ENCODE measurements at places on chromosomes 6 and 20.

GRCh38 chr6:138986578-138986977, 1.5 kb downstream of the REPS1 start:
- peak; percentile 59 for DNase-seq

GRCh38 chr6:142645663-142646062, 299.3 kb downstream of the HIVEP2 start:
- no peak for DNase-seq

GRCh38 chr20:44034965-44035635, 120.4 kb downstream of the TOX2 start:
- no peak for DNase-seq

DNA sequence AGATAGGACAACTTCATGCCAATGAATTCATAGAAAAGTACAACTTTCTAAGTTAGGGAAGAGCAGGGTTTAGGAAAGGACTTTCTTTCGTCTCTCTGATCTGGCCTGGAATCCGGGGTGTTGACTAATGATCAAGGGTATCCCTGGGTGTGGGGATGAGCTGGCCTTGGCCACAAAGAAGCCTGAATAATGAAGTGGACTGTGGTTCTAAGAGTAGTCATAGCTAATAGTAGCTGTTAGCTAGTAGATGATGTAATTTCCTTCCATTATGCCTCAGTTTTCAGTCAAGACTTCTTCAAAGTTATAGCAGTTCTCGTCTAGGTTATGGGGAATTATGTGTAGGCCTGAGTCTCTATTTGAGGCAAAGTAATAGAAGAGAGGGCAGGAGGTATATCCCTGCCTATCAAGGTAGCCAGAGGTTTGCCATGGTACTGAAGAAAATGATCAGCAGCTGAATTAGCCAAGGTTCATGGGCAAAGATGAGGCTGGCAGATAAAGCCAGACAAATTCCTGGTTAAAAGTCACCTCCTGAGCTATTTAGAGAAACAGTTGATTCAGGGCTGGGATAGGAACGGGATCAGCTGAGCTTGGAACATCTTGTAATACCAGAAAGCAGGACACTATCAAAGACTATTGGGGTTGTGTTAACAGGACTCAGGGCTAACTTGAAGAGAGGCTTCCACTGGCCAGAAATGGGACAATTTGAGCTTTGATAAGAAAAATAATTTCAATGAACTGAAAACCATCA, 18.7 kb upstream of the TRPC4AP start:
- no peak for DNase-seq

- DNase-seq, result no peak
Measured at GRCh38 chr6:24078200-24078599, 47.8 kb upstream of the NRSN1 start.

DNA sequence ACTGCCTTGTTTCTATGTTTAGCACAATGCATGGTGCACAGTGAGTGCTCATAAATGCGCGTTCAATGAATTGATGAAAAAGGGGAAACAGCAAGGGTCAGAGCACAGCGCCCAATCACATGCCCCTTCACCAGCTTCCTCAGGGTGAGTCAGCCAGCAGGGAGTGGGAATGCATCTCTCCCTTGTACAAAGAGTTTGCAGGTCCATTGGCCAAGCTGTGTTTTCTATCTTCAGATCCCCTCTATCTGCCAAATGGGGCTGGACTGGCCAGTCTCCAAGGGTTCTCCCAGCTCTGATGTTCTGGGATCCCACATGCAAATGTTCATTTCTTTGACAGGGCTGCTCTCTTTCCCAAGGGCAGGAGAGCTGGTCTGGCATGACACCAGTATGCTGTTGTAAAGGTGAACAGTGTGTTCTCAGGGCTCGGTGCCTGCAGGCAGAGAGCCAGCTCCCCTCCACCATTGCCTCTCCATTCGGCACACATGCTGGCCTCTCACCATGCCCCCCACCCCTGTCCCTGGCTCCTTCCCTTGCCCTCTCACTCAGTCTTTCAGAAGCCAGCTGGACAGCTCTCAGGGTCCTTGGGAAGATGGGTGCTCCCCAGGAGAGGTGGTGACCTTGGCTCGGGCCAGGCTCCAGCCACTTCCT, 25.0 kb downstream of the ANGPT4 start:
- no peak for DNase-seq

GRCh38 chr6:124535299-124535698, 426.9 kb upstream of the RNF217 start:
- DNase-seq, result no peak

- DNase-seq, result no peak
Measured at GRCh38 chr6:33049323-33050013, 24.0 kb downstream of the HLA-DPA1 start.

DNA sequence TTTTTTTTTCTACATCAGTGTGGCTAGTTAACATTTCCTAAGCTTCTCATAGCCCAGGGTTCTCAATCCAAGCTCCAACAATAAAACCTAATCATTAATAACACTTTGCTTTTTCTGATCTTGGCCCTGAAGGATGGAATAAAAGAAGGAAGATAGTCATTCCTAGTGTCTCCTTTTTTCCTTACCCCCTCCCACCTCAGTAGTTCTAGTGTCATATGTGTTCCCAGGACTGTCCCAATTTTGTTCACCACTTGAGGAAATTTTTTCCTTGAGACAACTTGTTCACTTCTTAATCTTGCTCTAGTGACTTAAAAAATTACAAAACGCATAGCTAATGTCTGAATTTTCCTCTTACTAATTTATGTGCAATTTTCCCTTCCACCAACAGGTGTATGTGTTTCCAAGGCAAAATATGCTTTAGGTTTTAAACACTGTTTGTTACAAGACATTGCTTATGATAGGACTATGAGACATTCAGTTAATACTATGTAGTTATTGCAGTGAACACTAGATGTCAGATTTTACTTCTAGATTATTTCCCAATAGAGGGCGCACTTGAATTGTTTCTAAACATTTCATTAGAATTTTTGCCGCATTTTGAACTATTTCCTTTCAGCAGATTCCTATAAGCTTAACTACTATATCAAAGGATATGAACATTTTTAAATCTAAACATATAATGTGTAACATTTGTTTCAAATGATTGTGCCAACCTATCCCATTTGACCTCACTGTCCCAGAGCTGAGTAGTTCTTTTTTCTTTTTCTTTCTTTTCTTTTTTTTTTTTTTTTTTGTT, 18.5 kb upstream of the C6orf141 start:
- DNase-seq, result no peak

DNA sequence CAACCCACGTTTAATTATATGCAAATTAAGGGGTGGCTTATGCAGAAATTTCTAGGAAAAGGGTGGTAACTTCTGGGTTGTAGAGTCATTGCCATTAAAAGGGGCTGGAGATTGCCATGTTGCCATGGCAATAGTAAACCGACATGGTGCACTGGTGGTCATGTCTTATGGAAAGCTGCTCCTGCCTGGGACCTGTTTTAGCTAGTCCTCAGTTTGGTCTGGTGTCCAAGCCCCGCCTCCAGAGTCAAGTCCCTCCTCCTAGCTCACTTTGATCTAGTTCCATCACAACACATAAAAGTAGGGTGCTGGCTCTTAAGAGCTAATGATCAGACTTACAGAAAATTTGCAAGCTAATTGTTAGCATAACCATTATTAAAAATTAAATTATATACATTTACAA, 5.3 kb downstream of the SLC22A2 start:
- DNase-seq, result no peak

GRCh38 chr6:1437553-1438406, 48.4 kb downstream of the FOXF2 start:
- no peak for DNase-seq

DNA sequence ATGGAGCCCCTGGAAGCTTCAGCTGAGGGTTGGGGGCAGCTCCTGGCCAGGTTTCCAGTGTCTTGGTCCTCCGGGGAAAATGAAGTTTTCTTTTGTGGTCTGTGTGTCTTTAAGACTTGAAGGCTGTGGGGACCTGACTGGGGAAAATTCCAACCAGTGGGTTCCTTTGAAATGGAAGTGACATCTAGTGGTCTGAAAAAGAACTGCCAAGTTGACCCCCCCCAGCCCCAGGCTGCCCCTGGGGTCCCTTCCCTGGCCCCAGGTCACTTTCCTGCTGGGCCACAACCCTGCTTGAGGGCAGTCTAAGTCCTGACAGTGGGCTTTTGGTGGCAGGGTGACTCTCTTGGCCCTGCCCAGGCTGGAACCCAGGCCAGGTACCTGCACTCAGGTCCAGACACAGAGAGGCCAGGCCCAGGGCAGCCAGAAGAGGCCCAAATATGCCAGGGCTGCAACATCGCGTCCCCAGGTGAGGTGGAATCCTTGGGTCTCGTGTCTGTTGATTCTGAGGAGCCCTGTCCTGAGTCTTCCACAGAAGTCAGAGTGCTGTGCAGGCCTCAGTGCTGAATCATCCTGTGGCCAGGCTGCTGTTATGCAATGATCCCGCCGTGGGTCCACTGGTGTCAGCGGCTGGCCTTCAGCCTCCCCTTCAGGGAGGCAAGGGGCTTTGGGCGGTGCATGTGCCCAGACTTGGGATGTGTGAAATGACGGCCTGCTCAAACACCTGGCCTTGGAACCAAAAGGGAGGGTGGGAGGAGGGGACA, 68.4 kb downstream of the VEGFA start:
- DNase-seq, result peak; percentile 57

DNA sequence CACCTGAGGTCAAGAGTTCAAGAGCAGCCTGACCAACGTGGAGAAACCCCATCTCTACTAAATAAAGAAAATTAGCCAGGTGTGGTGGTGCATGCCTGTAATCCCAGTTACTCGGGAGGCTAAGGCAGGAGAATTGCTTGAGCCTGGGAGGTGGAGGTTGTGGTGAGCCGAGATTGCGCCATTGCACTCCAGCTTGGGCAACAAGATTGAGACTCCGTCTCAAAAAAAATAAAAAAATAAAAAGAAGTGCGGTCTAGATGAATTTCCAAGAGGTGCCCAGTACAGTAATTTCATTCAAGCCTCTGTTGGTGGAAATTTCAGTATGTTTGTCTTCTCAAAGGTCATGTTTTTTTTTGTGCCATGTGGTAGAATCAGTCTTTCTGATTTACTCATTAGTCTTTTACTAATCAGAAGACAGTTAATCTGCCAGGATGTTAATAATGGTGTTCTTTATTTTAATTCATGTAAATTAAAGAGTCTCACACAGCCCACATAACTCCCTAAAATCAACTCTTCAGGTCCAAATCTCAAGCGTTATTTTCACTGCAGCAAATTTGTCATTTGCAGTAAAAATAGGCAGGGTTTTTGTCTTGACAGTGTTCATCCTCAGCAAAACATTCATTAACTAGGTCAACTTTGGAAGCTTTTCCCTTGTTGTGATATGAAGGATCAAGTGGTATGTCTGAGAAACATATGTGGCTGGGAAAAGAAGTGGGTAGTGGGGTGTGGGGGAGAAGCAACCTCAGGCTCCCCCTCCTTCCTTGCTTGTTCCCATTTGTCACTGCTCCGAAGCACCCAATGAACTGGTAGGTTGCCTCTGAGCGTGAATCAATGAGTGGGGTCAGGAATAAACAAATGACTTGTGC, 13.3 kb downstream of the TP53INP2 start:
- DNase-seq, result no peak

- no peak for DNase-seq
Measured at GRCh38 chr6:21383450-21384085, 210.0 kb upstream of the SOX4 start.

- no peak for DNase-seq
Measured at GRCh38 chr20:6029538-6029937, 24.3 kb downstream of the LRRN4 start.

DNA sequence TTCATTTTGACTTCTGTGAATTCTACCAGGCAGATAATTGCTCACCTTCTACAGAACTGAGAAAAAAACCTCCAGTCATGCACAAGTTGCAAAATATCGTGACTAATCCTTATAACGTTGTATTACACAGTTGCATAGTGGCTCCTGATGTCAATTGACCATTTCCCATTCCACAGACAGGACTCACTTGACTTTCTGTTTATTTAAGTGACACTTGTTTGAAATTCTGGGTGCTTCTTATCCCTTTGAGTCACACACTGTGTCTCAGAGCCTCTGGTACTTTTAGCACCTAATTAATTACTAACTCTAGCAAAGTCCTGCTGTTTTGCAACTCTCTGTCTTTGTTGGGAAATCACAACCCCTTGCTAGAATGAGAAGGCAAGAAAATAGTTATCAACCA, 16.2 kb upstream of the RSPO3 start:
- DNase-seq, result no peak

DNA sequence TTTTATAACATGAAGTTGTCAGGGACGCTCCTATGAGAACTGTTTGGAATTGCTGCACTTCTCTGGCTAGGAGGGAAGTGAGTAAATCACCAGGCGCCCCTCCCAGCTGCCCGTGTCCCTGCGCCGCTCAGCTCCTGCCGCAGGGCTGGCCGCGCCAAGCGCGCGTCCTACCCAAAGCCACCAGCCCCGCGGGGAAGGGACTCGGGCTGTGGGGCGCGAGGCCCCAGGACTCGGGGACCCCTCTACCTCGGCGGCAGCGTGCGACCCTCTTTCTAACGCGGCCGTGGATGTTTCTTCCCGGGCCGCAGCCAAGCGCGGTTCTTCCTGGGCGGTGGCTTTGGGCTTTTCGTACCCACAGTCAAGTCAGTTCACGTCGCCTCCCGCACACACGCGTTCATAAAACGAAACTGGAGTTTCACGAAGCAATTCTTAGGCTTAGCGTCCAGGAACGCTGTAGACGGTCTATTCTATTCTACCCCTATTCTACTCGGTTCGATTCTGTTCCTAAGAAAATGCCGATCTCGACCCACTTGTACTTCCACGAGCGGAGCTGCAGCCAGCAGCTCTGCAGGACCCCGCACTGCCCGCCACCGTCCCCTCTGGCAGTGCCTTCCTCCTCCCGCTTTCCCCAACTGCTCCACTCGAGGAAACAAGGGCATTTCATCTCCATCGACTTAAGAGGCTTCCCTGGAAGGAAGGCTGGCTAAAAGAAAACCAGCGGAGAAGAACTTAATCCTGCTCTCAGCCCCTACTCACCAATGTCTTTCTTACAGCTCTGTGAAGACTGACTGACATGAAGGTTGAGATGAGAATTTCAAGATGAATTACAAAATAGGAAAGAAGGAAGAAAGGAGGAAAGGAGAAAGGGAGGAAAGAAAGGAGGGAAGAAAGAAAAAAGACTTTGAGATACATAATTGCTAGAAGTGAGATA, 15.4 kb downstream of the FOXC1 start:
- DNase-seq, result no peak

GRCh38 chr6:13334953-13335352, 6.6 kb upstream of the TBC1D7 start:
- no peak for DNase-seq

GRCh38 chr20:49278818-49279676, 1.2 kb upstream of the ZNFX1 start:
- peak; percentile 46 for DNase-seq

- no peak for DNase-seq
Measured at GRCh38 chr20:56380375-56380774, 11.6 kb downstream of the AURKA start.

DNA sequence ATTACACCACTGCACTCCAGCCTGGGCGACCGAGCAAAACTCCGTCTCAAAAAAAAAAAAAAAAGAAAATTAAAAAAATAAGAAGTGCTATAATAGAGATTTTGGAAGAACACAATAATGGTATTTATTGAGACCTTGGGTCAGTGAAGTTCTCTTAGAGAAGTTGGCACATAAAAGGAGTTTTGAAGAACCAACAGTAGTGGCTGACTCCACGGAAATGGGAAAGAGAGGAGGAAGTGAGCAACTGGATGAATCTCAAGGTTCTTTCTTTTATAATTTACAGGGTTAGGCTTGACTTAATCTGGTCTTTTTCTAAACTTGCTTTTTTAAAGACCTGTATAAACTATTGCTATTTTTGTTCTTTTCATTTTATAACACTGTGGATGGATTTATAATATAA, 52.8 kb downstream of the TOMM6 start:
- DNase-seq, result no peak
